ENCODE measurements at places on chromosomes 1 and 21.

GRCh38 chr1:61419657-61420056, 305.3 kb downstream of the TM2D1 start:
- DNase-seq, result no peak

DNA sequence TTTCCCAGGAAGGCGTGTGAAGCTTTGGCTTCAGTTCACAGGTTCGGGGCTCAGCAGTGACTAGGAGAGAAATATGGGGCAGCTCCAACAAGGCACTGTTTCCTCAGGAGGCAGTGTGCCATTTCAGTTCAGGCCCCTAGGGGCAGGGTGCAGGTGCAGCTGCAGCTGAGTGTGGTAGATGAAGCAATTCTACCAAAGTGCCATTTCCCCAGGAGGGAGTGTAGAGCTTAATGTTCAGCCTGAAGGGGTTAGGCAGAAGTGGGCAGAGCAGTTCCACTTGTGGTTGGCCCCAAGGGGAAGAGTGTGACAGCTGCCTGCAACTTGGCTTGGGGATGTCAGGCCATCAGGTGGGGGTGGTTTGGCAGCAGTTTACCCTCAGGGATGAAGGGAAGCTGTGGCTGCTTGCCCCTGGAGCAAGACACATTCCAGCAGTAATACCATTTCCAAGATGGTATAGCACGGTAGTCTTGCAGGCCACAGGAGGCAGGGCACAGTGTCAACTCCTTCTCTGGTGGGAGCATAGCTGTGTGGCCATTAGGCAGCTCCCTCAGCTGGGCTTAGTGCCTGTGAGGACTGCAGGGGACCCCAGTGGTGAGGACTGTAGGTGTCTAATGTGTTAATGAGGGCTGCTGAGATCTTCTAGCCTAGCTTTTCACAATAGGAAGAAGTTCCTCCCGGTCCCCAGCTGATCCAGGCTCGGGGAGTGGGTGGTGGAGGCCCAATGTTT, 34.7 kb downstream of the RGSL1 start:
- no peak for DNase-seq

- DNase-seq, result no peak
Observed at GRCh38 chr1:34743775-34744174, 11.1 kb upstream of the GJB5 start.

- DNase-seq, result no peak
Observed at GRCh38 chr1:67618285-67619018, 66.5 kb upstream of the GADD45A start.

DNA sequence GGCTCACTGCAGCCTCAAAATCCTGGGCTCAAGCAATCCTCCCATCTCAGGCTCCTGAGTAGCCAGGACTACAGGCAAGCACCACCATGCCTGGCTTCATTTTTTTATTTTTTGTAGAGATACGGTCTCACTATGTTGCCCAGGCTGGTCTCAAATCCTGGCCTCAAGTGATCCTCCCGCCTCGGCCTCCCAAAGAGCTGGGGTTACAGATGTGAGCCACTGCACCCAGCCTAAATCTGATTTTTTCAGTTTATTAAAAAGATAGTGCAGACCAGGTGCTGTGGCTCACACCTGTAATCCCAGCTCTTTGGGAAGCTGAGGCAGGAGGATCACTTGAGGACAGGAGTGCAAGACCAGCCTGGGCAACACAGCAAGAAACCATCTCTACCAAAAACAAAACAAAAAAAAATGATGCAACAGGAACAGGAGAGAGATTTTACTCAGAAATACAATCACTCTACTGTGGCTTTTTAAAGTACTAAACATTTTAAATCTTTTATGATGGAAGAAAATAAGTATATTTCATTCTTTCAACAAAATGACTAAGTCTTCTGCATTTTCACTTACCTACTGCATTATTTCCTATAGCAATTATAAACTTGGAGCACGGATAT, 1.9 kb downstream of the PSMG1 start:
- DNase-seq, result no peak

GRCh38 chr1:228913626-228914414, 178.5 kb downstream of the RHOU start:
- DNase-seq, result no peak

- no peak for DNase-seq
Observed at GRCh38 chr1:58256041-58256440, 290.5 kb downstream of the OMA1 start.
